Glomerular endothelial cell (primary cell): ENCODE measurements at places on chromosomes 13 and 19. TPM values are rescaled to one million over a fixed set of nuclear protein-coding genes. Genes with fewer than 3 reads are reported as not detected.

DNA sequence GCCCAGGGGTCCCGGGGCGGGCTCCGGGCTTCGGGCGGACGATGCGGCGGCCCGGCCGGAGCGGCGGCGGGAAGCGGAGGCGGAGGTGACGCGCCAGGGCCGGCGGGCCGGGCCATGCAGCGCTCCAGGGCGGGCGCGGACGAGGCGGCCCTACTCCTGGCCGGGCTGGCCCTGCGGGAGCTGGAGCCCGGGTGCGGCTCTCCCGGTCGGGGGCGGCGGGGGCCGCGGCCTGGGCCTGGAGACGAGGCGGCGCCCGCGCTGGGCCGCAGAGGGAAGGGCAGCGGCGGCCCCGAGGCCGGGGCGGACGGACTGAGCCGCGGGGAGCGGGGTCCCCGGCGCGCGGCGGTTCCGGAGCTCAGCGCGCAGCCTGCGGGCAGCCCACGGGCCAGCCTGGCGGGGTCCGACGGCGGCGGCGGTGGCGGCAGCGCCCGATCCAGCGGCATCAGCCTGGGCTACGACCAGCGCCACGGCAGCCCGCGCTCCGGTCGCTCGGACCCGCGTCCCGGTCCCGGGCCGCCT, 362 bp downstream of the WTIP start:
- no peak for DNase-seq

The ERCC5 gene
- total RNA-seq = 41.4 and 48.5 TPM in 2 replicates

DNA sequence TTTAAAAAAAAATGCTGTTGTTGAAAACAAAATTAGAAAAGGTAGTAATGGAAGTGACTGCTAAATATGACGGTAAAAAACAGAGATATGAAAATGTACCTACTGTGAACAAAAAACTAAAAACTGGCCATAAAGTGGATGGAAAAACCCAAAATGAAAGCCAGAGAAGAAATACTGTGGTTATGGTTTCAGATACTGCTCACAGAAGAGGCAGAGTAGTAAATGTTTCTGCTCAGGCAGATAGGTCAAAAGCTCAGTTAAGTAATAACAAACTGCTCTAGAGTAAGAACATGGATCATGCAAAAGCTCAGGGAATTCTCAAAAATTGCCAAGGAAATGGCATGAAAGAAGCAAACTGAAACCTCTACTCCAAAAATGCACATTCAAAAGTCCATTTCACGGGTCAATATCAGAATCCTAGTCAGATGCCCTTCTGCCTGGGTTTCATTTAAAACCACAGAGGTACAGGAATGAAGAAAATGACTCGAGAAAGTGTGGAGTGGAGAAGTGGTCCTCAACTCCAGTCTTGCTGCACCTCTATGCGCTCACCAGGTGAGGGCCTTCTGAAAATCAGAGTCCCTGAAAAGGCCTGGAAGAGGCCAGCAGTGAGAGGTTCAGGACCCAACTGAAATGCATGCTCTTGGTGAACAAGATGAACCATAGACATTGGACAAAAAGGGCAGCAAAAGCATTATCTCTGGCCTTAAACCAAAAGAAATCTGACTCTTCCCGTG, 315.0 kb upstream of the SPRY2 start:
- no peak for DNase-seq

The TPT1 gene
- total RNA-seq = 1,954 and 2,152 TPM in 2 replicates

GRCh38 chr13:91017031-91017668, 330.3 kb upstream of the MIR17HG start:
- DNase-seq = no peak

GRCh38 chr19:29002336-29002735, 210.6 kb downstream of the UQCRFS1 start:
- no peak for DNase-seq

The ZNF57 gene
- 2.1 and 5.8 TPM in 2 replicates for total RNA-seq

DNA sequence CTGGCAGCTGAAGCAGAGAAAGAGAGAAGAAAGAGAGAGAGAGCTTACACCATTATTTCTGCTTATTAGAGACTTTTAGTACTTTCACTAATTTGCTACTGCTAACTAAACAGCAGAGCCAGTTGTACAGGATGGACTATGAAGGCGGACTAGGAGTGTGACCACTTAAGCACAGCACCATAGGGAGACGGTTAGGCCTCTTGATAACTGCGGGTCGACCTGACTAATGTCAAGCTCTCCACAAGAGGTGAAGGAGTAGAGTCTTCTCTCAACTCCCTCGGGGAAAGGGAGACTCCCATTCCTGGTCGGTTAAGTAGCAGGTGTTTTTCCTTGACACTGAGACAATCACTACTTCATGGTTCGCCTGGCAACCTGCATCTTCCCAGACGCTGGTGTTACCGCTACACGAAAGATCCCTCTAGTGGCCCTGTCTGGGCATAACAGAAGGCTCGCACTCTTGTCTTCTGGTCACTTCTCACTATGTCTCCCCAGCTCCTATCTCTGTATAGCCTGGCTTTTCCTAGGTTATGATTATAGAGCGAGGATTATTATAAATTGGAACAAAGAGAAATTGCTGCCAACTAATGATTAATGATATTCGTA, 5.3 kb upstream of the PSG7 start:
- no peak for DNase-seq

DNA sequence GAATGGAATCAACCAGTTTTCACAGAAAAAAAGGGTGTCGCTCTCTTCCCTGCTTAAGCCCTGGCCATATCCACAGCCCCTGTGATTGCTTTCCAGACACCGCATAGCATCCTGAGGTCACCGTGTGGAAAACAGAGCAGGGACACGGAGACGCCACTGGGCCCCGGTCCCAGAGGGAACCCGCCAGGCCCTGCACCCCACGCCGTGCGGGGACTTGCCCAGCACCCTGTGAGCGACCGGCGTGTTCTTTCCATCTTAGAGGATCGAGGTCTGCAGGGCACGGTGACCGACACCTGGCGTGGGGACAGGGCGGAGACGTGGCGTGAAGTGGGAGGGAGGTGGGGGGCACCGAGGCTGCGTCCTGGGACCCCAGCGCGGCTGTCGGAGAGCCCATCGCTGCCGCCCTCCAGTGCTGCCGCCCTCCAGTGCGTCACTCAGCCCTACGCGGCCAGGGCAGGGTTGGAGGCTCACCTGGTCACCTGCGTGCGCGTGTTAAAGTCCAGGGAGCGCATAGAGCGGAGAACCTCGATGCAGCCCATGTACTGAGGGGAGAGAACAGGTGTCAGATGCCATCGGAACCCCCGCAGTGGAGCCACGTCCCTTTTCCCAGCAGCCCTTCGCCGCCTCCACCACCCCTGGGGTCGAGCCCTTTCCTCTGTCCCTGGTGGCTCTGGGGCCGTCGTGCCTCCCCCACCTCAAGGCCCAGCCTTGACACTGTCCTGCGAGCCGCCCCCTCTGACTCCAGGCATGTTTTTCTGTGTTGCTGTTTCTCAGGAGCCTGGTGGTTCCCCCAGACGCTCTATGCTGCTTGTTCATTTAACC, 20.2 kb downstream of the SHC2 start:
- DNase-seq = no peak

The RNF17 gene
- 0.58 TPM in 1 of 2 replicates, not detected in the other for total RNA-seq

GRCh38 chr19:18096258-18096657, 1.3 kb upstream of the MAST3 start:
- DNase-seq = no peak

DNA sequence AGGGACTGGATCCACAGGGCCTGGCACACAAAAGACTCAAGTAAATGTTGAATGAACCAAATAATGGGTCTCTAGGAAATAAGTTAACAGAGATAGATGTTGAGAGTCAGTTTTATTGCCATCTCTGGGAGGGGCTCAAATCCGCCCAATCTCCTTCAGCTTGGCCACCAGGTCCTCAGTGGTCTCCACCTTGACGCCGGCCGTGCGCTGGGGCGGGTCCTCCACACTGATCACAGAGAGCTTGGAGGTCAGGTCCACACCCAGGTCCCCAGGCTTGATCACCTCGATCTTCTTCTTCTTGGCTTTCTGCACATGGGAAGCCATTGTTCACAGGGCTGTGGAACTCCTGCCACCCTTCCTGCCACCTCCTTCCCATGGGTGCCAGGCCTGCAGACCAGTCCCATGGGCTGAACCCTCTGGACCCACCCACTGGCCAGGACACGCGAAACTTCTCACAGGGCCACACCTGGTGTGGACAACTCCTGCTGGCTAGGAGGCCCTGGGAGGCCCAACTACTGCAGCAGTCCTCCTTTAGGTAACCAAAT, 3.2 kb upstream of the VSIG10L start:
- DNase-seq = no peak

The B3GNT3 gene
- total RNA-seq = not detected in 2 replicates

- no peak for DNase-seq
Observed at GRCh38 chr13:98020271-98020670, 66.8 kb downstream of the IPO5 start.

The BCL3 gene
- total RNA-seq = 28.3 and 30.0 TPM in 2 replicates

The ATP5F1D gene
- 79.0 and 95.6 TPM in 2 replicates for total RNA-seq

The SBK2 gene
- not detected in 2 replicates for total RNA-seq

DNA sequence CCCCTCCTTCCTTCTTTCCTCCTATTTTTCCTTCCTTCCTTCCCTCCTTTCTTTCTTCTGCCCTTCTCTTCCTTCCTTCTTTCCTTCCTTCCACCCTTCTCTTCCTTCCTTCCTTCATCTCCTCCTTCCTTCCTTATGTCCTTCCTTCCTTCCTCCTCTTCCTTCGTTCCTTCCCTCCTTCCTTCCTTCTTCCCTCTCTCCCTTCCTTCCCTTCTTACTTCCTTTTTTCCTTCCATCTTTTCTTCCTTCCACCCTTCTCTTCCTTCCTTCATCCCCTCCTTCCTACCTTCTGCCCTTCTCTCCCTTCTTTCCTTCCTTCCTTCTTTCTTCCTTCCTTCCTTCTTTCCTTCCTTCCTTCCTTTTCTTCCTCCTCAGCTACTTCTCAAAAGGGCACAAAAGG, 287.3 kb upstream of the ZNF507 start:
- no peak for DNase-seq
